ENCODE measurements at places on chromosomes 12 and 14. TPM values are rescaled to one million over a fixed set of nuclear protein-coding genes. Genes with fewer than 3 reads are reported as not detected.

- no peak overlapping the region for H3K4me3 ChIP-seq
- no peaks in the 10 kb centered on the region for H3K27me3 ChIP-seq
- peaks cover 6% of the 10 kb centered on the region for H3K4me1 ChIP-seq
Observed at GRCh38 chr14:75231320-75231719, 47.3 kb upstream of the FOS start.

DNA sequence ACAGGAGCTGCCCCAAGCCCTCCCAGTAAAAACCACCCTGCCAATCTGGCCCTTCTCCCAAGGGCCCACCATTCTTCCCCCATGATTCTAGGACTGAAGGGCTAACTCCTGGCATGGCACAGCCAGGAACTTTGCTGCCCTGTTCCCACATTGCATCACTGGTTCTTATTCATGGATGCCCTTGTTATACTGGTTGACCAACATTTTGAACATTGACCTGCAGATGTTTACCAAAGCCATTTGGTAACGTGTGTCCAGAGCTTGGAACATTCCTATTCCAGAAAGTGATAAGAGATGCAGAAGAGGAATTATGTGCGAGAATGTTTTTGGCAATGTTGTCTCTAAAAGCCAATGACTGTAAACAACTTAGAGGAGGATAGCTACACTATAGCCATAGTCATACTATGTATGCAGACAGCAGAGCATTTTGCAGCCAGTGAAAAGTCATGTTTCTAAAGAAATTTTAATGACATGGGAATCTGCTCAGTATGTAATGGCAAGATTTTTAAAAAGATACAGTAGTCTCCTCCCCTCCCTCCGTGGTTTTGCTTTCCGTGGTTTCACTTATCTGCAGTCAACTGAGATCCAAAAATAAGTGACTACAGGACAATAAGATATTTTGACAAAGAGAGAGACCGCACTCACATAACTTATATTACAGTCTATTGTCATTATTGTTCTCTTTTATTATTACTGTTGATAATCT, 108.8 kb downstream of the DAAM1 start:
- H3K4me3 ChIP-seq = no peak overlapping the region
- no peaks in the 10 kb centered on the region for H3K4me1 ChIP-seq
- H3K27me3 ChIP-seq = no peaks in the 10 kb centered on the region
- DNase-seq = no peak
- peaks cover 1% of the 10 kb centered on the region for H3K36me3 ChIP-seq
- H3K27ac ChIP-seq = no peak overlapping the region

GRCh38 chr14:61566537-61567225, 128.6 kb upstream of the HIF1A start:
- no peak overlapping the region for H3K4me3 ChIP-seq
- no peak for DNase-seq
- H3K27ac ChIP-seq = no peak overlapping the region
- H3K27me3 ChIP-seq = peaks cover 10% of the 10 kb centered on the region
- H3K4me1 ChIP-seq = no peaks in the 10 kb centered on the region

- no peak overlapping the region for H3K27ac ChIP-seq
- no peaks in the 10 kb centered on the region for H3K4me1 ChIP-seq
- DNase-seq = no peak
- H3K36me3 ChIP-seq = no peaks in the 10 kb centered on the region
- no peaks in the 10 kb centered on the region for H3K27me3 ChIP-seq
- H3K4me3 ChIP-seq = no peak overlapping the region
Observed at GRCh38 chr12:28543021-28543890, 353.0 kb downstream of the CCDC91 start.

Gene ARHGAP9
- 5.2 TPM for total RNA-seq
